Cortex of kidney (tissue), 1 donor: ENCODE measurements at places on chromosomes 12 and 14.

DNA sequence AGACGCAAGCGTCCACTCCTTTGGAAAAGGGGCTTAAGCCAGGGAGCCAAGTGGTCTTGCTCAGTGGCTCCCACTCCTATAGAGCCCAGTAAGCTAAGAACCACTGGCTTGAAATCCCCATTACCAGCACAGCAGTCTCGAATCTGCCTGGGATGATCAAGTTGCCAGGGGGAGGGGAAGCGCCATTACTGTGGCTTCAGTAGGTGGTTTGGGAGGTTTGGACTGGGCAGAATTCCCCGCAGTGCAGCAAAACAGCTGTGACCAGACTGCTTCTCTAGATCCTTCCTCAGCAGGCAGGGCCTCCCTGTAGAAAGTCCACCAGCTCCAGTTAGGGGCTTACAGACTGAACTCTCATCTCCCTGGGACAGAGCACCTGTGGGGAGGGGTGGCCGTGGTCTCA is 115.4 kb downstream of the TMEM117 start:
- DNase-seq = no peak

DNA sequence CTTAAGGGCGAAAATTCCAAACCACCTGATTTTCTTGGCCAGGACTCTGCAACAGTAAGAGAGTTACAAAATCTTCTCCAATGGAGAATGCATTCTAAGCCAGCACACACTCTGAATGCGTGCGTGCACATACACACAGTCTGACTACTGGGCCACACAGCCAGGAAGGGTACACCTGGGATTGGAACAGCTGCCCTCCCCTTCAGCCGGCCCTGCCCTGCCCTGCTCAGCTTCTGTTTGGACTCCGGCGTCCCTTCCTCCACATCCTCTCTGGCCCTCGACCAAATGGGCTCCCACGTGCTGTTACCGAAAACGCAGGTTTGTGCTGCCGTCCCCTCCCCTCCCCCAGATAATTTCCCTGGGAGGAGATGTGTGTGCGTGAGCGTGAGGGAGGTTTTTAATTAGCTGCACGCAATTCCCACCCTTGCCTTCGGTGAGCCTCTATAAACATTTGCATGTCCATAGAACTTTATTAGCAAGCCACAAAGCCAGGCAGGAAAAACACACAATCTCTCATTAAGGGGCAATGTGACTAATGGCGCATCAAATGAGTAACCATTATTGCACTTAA is 43.0 kb downstream of the CCNK start:
- DNase-seq = no peak

DNA sequence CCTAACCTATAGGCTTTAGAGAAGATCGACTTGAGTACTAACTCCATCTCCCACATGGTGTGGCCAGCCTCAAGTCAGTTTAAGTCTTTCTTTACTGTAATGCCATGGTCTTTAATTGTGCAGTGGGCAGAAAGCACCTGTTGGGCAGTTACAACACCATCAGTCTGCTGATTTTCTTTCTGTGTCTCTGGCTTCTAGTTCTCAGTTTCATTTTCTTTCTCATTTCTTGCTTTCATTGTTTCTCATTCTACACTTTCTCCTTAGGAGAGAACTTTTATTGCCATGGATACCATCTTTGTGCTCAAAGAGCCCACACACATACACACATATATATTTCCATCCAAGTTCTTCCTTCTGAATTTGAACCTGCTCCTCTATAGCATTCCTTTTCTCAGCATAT is 96.1 kb upstream of the SLC16A7 start:
- no peak for DNase-seq

- no peak for DNase-seq
Observed at GRCh38 chr12:123384994-123385376, 1.1 kb downstream of the KMT5A start.

- no peak for DNase-seq
Observed at GRCh38 chr12:113136128-113136989, 798 bp upstream of the RASAL1 start.

DNA sequence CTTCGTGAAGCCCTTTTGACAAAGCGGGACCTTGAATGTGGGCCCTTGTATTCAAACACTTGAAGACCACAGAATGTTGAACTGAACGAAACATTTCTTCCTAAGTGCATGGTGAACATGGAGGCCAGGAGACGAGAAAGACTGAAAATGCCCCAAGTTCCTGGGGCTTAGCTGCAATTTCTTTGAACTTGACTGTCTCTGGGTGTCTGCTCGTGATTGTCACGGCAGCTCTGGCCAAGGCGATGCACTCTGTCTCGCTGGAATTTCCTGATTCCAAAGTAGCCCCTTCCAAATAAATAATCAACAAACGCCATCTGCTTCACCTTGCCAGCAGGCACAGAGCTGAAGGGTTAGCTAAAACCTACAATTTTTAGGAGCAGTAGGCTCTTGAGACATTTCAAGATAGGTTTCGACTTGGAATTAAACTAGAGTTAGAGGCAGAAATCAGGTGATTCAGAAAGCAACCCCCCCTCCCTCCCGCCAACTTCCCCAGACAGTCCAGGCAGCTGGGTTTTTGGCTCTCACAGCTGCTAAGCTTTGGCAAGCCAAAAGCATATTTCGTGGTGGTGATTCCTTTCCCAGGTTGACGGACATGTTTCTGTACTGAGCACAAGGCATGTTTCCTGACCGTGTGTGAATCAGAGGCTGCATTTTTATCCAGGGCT is 13.5 kb upstream of the IRF2BPL start:
- no peak for DNase-seq

- no peak for DNase-seq
Observed at GRCh38 chr12:57214398-57214781, 2.2 kb upstream of the NXPH4 start.
